ENCODE measurements at places on chromosomes 5 and 9. TPM values are rescaled to one million over a fixed set of nuclear protein-coding genes. Genes with fewer than 3 reads are reported as not detected.

GRCh38 chr9:85729882-85730281 is 11.9 kb downstream of the AGTPBP1 start:
- H3K27ac ChIP-seq = no peak overlapping the region
- no peaks in the 10 kb centered on the region for H3K27me3 ChIP-seq
- peak; percentile 8 for DNase-seq
- no peaks in the 10 kb centered on the region for H3K4me1 ChIP-seq

GRCh38 chr9:107613321-107613720 is 123.8 kb upstream of the KLF4 start:
- no peak overlapping the region for H3K27ac ChIP-seq
- no peak overlapping the region for H3K4me3 ChIP-seq
- DNase-seq = no peak
- H3K27me3 ChIP-seq = no peaks in the 10 kb centered on the region
- no peaks in the 10 kb centered on the region for H3K4me1 ChIP-seq
- H3K36me3 ChIP-seq = no peaks in the 10 kb centered on the region

ARID3C gene
- total RNA-seq = not detected

DNA sequence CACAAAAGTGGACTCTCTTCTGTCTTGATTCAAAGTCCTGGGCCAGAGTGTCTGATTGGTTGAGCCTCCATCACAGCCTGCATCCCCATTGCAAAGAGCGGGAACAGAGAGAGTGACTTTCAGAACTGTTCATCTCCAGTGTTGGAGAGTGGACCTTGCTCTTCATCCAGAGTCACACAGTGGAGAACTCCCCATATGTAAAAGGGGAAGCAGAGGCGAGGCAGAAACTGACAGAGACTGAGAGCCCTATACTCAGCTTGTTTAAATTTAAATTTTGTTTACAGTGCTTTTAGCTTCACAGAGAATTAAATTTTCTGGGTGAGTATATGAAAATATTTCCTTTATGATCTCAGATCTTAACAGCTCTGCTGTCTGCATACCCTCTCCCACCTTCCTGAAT is 70.0 kb upstream of the SSBP2 start:
- DNase-seq = no peak
- peaks cover 7% of the 10 kb centered on the region for H3K36me3 ChIP-seq
- no peak overlapping the region for H3K27ac ChIP-seq

GRCh38 chr5:129904667-129905472 is 605 bp downstream of the CHSY3 start:
- peak overlapping the region; percentile 84 for H3K4me3 ChIP-seq
- H3K4me1 ChIP-seq = peaks cover 24% of the 10 kb centered on the region
- H3K27ac ChIP-seq = no peak overlapping the region
- DNase-seq = peak; percentile 47
- no peaks in the 10 kb centered on the region for H3K36me3 ChIP-seq
- peaks cover 27% of the 10 kb centered on the region for H3K27me3 ChIP-seq

- H3K27me3 ChIP-seq = no peaks in the 10 kb centered on the region
- no peak for DNase-seq
- no peaks in the 10 kb centered on the region for H3K4me1 ChIP-seq
- H3K36me3 ChIP-seq = no peaks in the 10 kb centered on the region
Measured at GRCh38 chr5:27969157-27969556, 930.8 kb upstream of the CDH9 start.

ARSI gene
- 0.19 TPM for total RNA-seq

GRCh38 chr5:56110646-56111403 is 116.1 kb upstream of the IL6ST start:
- no peak overlapping the region for H3K27ac ChIP-seq
- no peaks in the 10 kb centered on the region for H3K36me3 ChIP-seq
- no peak for DNase-seq
- H3K27me3 ChIP-seq = no peaks in the 10 kb centered on the region
- no peak overlapping the region for H3K4me3 ChIP-seq

DNA sequence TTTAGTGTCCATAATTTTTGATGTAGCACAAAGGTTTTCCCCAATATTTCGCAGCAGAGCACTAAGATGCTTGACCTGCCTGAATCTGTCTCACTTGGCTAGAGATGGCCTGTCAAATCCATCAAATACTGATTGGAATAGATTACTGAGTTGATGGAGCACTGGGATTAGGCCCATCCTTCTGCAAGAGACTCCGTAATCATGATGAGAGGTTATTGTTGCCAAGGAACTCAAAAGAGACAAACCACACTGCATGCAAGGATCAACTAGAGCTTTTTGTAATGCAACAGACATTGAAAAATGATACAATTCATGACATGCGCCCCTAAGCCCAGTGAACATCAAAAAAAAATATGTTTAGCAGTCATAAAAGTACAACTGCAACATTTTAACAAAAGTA is 585.3 kb upstream of the GRAMD2B start:
- no peaks in the 10 kb centered on the region for H3K36me3 ChIP-seq
- H3K27ac ChIP-seq = no peak overlapping the region

DNA sequence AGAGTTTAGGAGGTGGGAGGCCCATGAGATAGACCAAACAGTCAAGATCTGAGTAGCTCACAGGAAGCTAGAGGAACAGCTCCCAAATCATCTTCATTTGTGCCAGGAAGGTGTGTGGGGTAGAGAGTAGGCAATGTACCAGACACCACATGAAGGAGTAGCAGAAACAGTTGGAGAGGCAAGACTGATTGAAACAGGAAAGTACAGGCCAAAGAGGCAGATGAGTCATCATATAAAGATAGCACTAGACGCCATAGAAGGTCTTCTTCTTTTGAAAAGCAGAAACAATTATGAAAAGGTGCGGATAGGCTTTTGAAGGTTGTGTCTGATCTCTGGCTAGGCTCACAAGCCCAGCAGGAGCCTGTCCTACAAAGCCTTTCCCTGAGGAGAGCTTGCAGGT is 62.7 kb upstream of the PALM2AKAP2 start:
- DNase-seq = no peak
- H3K27ac ChIP-seq = no peak overlapping the region
- no peaks in the 10 kb centered on the region for H3K27me3 ChIP-seq

DNA sequence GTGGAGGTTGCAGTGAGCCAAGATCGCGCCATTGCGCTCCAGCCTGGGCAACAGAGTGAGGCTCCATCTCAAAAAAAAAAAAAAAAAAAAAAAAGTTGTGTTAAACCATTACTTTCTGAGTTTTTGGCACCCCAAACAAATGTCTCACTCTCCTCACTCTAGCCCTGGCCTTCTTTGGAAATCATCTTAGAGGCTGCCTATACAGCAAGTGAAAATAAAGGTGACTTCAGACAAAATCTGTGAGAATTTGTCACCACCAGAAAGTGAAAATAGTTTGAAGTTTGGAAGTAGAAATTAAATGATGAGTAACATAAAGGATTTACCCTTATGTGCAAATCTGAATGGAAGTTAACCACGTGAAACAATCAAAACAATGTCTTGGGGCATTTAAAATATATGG is 7.2 kb upstream of the ZNF131 start:
- H3K27me3 ChIP-seq = no peaks in the 10 kb centered on the region
- H3K27ac ChIP-seq = no peak overlapping the region
- no peak overlapping the region for H3K4me3 ChIP-seq
- DNase-seq = no peak

DNA sequence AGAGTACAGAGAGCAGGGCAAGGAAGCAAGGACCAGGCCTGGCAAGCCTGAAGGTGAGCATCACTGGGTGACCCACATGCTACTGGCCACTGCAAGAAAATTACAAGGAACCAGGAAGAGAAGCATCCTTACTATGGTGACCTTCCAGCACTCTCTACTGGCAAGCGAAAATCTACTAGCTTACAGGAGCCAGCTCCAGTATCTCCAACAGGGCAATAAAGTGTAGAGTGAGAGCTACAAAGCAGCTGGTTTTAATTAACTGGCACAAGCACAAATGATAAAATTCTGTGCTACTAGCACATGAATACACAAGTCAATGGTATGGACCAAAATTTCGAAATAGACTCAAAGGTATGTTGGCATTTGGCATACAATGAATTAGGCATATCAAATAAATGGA is 113.3 kb upstream of the CAST start:
- H3K27me3 ChIP-seq = no peaks in the 10 kb centered on the region
- H3K36me3 ChIP-seq = no peaks in the 10 kb centered on the region
- no peak for DNase-seq

GRCh38 chr9:131402073-131402472 is 8.2 kb downstream of the PRRC2B start:
- H3K27ac ChIP-seq = no peak overlapping the region
- DNase-seq = peak; percentile 60
- peak overlapping the region; percentile 68 for H3K4me3 ChIP-seq
- peaks cover 56% of the 10 kb centered on the region for H3K4me1 ChIP-seq

RNF208 gene
- total RNA-seq = 2.5 TPM

- H3K27me3 ChIP-seq = no peaks in the 10 kb centered on the region
- H3K36me3 ChIP-seq = no peaks in the 10 kb centered on the region
- no peak overlapping the region for H3K4me3 ChIP-seq
- peaks cover 6% of the 10 kb centered on the region for H3K4me1 ChIP-seq
Measured at GRCh38 chr5:178544166-178544834, 45.9 kb downstream of the COL23A1 start.

DNA sequence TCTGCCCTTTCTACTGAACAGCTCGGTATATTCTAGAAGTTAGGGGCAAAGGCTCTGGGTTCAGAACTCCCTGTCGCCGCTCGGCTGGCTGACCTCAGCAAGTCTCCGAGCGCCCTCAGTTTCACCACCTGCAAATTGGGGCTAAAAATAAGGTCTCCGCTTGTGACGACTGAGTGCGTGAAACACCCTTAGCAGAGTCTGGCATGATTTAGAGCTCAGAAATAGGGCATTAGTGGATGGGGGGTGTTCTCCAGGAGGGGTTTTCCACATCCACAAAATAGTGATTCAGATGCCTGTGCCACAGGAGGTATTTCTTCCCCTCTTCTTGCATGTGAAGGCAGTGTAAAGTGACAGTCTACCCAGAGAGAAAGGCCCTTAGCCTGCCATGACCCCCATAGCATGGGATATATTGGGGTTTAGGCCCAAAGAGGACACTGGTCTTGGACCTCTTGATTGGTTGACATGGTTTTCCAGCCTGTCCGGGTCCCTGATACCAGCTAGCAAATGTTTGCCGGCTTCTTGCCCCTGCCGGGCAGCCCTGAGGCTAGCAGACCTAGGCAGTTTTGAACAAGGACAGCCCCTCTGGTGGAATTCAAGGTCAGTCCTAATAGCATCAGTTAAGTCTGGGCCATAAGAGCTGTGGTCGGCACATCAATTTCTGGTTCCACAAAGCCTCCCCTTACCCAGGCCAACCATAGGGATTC is 1.4 kb downstream of the ERGIC1 start:
- no peak for DNase-seq
- peak overlapping the region; percentile 54 for H3K27ac ChIP-seq
- peak overlapping the region; percentile 87 for H3K4me3 ChIP-seq
- peaks cover 48% of the 10 kb centered on the region for H3K4me1 ChIP-seq
- peaks cover 21% of the 10 kb centered on the region for H3K36me3 ChIP-seq

BNC2 gene
- not detected for total RNA-seq

ZFAND5 gene
- 107 TPM for total RNA-seq

DNA sequence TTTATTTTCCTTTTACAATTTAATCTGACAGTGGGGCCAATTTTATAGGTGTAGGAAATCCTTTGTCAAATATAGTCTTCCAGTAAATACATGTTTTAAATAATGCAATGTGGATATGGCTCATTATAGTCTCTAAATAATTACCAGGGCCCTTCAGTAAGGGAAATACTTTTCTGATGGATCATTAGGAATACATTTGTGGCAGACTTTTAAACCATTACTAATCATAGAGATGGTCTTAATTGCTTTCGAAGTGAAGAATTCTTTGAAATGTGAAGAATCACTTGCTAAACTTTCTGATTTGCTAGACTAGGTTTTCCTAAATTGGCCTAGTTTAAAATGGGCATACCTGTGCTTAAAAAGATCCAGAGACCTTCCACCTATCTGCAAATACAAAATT is 105.6 kb upstream of the ELL2 start:
- no peak overlapping the region for H3K4me3 ChIP-seq
- peak overlapping the region; percentile 41 for H3K27ac ChIP-seq
- peaks cover 37% of the 10 kb centered on the region for H3K4me1 ChIP-seq
- no peak for DNase-seq

GRCh38 chr5:73729329-73729728 is 103.3 kb downstream of the ARHGEF28 start:
- H3K4me1 ChIP-seq = peaks cover 25% of the 10 kb centered on the region
- no peak for DNase-seq
- no peak overlapping the region for H3K27ac ChIP-seq
- no peak overlapping the region for H3K4me3 ChIP-seq
- no peaks in the 10 kb centered on the region for H3K36me3 ChIP-seq

- no peak overlapping the region for H3K4me3 ChIP-seq
- H3K27me3 ChIP-seq = no peaks in the 10 kb centered on the region
- H3K27ac ChIP-seq = no peak overlapping the region
- H3K36me3 ChIP-seq = no peaks in the 10 kb centered on the region
- H3K4me1 ChIP-seq = peaks cover 10% of the 10 kb centered on the region
Measured at GRCh38 chr5:159601216-159601615, 270.9 kb upstream of the IL12B start.

DNA sequence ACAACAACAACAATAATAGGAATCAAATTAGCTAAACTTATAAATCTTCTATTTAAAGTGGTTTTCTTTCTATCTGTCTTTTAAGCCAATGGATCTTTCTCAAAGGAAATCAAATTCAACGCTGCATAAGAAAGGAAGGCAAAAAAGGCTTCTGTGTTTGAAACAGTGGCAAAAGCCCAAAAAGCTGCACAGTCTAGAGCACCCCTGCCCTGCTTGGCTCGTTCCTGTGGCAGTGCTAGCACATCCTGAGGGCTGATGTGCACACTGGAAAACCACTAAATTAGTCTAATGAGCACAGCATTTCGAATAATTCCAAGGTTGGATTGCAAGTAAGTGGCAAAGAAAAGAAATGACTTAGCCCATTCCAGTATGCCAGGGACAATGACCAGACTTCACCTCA is 80.7 kb downstream of the AP3B1 start:
- no peak overlapping the region for H3K27ac ChIP-seq
- DNase-seq = no peak
- H3K36me3 ChIP-seq = peaks cover 8% of the 10 kb centered on the region
